ENCODE measurements at places on chromosomes 1 and 21.

GRCh38 chr21:20419772-20420171, 578.4 kb upstream of the NCAM2 start:
- DNase-seq = no peak

GRCh38 chr1:198598796-198599321, 40.0 kb upstream of the PTPRC start:
- no peak for DNase-seq

- DNase-seq = no peak
Measured at GRCh38 chr1:55703726-55704363, 488.7 kb upstream of the USP24 start.

DNA sequence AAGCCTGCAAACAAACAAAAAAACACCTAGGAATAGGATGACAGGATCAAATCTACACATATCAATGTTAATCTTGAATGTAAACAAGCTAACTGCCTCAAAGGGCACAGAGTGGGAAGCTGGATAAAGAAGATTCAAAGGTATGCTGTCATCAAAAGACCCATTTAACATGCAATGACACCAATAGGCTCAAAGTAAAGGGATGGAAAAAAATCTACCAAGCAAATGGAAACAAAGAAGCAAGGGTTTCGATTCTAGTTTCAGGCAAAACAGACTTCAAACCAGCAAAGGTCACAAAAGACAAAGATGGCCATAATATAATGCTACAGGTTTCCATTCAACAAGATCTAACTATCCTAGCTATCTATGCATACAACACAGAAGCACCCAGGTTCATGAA, 16.2 kb upstream of the OR2T10 start:
- no peak for DNase-seq

DNA sequence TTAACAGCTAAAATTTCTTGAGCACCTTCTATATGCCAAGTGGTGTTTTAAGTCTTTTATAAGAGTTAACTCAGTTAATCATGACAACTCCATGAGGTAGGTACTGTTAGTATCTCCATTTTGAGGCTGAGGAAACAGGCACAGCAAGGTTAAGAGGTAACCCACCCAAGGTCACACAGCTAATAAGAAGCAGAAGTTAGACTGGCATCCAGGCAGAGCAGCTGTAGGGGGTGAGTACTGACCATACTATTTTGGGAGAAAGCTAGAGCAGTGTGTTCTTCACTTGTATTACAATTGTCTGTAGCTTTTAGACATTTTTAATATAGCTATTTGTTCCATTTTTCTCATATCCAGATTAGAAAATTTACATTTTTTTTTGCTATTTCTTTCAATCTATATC, 4.8 kb downstream of the ATP6V1G3 start:
- DNase-seq = no peak
